ENCODE measurements at places on chromosomes 2 and 18. TPM values are rescaled to one million over a fixed set of nuclear protein-coding genes. Genes with fewer than 3 reads are reported as not detected.
A peak's percentile ranks its signal among the peaks of the same experiment; 100 is the strongest.

SLC19A3 gene
- total RNA-seq = 0.53 TPM

DNA sequence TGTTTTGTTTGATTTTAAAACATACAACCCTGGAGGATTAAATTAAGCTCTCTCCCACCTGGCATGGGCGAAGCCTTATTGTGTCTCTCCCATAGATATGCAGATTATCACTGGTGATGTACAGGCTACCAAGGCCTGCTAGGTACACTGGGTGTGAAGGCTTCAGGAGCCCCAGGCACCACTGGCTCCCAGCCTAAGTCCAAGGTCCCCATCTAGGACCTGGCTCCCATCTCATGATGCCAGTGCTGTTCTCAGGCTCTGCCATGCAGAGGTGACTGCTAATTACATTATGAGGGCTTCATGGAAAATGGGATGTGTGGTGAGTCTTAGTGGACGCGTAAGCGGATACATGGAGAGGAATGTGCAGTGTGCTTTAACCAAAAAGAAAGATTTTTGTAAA is 201.2 kb upstream of the KLHL29 start:
- DNase-seq = no peak
- H3K27me3 ChIP-seq = no peaks in the 10 kb centered on the region

DNA sequence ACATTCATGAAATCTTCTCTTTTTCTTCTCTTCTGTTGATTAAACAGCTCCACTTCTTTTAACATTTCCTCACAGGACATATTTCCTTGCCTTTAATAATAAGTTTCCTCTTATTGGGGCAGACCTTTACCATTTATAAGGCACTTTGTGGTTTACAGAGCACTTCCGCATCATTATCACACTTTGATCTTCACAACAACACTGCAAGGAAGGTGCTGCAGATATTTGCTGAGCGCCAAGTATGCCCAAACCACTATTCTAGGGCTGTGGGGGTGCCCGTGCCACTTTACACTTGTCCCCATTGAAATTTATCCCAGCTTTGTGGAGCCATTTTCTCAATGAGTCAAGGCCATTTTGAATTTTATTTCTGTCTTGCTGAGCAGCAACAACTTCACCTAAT is 246.6 kb downstream of the SS18 start:
- H3K4me3 ChIP-seq = no peak overlapping the region
- H3K4me1 ChIP-seq = no peaks in the 10 kb centered on the region
- no peaks in the 10 kb centered on the region for H3K36me3 ChIP-seq
- no peaks in the 10 kb centered on the region for H3K27me3 ChIP-seq
- no peak overlapping the region for H3K27ac ChIP-seq

DNA sequence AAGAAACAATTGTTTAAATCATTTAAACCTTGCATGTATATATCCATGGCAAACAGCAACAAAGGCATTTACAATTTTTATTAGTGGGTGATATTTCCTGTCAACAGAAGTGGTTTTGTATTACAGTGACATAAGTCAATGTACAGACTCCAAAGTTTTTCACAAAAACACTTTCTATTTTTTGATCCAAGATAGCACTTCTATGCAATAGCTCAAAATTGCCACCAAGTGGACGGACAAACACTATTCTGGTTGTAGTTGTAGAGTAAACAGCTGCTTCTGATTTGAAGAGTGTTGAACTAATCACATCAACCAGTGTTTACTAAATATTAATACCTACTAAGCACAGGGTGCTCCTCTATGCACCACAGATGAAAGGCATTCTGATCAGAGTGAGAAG is 421.4 kb downstream of the NCKAP5 start:
- no peak overlapping the region for H3K27ac ChIP-seq
- H3K4me1 ChIP-seq = no peaks in the 10 kb centered on the region
- no peaks in the 10 kb centered on the region for H3K27me3 ChIP-seq
- H3K36me3 ChIP-seq = no peaks in the 10 kb centered on the region
- H3K4me3 ChIP-seq = no peak overlapping the region
- DNase-seq = no peak

DNA sequence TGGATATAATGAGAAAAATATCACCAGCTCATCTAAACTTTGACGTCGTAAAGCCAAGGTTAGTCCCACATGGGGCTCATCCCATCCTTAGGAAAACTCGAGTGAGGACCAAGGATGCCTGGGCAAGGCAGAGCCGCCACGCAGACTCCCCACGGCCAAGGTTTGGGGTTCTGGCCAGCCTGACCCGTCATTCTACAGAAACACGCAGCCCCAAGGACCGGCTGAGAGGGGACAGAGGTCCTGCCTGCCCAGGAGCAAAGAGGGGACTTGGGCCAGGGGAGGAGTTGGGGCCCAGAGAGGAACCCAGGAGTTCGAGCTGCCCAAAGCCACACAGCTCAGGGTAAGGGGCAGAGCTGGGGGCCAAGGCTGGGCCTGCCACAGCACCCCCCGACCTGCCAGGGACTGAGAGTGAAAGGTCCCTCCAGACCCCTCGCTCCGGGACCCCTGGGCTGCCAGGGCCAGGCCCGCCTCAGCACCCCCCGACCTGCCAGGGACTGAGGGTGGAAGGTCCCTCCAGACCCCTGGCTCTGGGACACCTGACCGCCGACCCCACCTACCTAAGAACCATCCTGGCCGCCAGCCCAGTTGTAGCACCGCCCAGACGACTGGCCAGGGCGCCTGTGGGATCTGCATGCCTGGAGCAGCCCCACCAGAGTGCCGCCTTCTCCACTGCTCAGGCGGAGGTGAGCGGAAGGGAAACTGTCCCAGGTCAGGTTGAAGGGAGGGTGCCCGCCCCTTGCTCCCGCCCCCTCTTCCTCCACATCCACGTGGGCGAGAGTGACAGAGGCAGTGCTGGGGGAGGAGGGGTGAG is at the start of gene PDCD1:
PDCD1 (minus strand) TSS at position 689 of the 811 bp plus-strand sequence; CDS start at position 633, 56 bp downstream.
- H3K27me3 ChIP-seq = peaks cover 47% of the 10 kb centered on the region
- DNase-seq = no peak
- H3K27ac ChIP-seq = peak within 1 kb of the TSS; percentile 77
- H3K4me3 ChIP-seq = peak within 1 kb of the TSS; percentile 38
- H3K4me1 ChIP-seq = peaks cover 27% of the 10 kb centered on the region

GRCh38 chr2:204900910-204901309 is 355.6 kb downstream of the PARD3B start:
- H3K27me3 ChIP-seq = no peaks in the 10 kb centered on the region
- DNase-seq = no peak
- H3K4me3 ChIP-seq = no peak overlapping the region
- no peaks in the 10 kb centered on the region for H3K36me3 ChIP-seq

DNA sequence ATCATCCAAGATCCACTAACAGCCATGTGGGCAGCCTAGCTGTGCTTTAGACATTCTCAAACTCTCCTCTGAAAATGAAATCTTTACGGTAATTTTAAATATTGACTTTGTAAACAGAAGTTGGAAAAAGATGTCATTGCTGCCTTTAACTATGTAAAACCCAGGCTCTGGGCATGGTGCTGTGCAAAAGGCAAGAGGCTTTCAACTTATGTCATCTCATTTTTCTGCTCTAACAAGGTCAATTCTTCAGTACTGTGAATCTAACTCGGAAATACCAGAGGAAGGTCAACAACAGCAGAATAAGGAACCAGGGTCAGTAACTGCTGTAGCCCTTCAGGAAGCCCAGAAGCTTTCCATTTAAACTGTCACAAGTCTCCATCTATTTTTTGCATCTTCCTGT is 37.0 kb upstream of the MPP4 start:
- H3K27ac ChIP-seq = no peak overlapping the region
- no peaks in the 10 kb centered on the region for H3K27me3 ChIP-seq
- no peak for DNase-seq
- H3K36me3 ChIP-seq = no peaks in the 10 kb centered on the region

DNA sequence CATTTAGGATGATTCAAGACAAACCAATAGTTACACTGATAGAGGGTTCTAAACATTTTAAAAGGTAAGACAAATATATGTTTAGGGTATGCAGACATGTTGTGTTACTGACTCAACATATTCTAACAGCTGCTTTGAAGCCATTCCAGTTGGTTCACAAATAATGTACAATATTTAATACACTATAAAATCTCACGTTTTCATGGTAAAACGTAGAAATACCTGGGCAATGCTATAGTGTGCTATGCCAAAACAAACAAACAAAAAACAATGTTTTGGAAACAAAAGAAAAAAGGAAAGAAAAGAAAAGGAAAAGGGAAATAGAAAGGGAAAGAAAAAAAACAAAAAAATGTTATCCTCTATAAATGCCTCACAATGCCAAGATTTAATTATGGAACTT is 277.1 kb downstream of the TCF4 start:
- no peak overlapping the region for H3K4me3 ChIP-seq
- H3K36me3 ChIP-seq = no peaks in the 10 kb centered on the region
- DNase-seq = no peak
- no peak overlapping the region for H3K27ac ChIP-seq
- H3K4me1 ChIP-seq = no peaks in the 10 kb centered on the region

DNA sequence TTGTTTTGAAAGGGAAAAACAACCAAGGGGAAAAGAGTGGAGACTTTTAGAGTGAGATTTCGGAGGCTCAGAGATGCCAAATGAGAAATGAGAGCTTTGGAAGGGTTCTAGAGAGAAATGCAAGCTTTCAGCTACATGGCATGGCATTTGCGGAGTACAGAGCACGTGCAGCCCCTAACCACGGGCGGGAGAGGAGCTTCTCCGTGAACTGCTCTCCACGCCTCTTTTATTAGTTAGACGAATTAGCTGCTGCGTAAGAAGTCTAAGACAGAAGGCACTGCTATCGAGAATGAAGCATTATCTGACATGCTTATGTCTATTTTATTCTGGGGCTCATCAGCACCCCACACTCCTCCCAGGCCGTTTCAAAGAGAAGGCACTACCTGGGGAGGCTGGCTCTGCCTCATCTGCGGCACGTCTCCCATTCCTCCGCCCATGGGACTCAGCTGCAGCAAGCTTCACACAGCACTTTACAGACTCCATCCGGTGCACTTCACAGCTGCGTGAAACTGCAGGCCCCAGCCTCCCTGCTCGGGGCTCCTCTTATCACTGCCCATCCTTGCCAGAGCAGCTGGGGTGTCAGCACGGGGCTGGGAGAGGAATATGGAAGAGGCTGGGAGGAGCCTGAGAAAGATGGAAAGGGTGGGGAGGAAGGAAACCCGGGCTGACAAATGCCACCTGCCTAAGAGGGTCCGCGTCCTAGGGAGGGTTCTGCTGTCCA is 207.3 kb upstream of the APCDD1 start:
- H3K36me3 ChIP-seq = no peaks in the 10 kb centered on the region
- no peak overlapping the region for H3K4me3 ChIP-seq
- no peaks in the 10 kb centered on the region for H3K27me3 ChIP-seq
- no peak for DNase-seq
- peaks cover 43% of the 10 kb centered on the region for H3K4me1 ChIP-seq

- H3K27me3 ChIP-seq = no peaks in the 10 kb centered on the region
- H3K4me3 ChIP-seq = no peak overlapping the region
- H3K27ac ChIP-seq = no peak overlapping the region
- H3K36me3 ChIP-seq = no peaks in the 10 kb centered on the region
- peaks cover 15% of the 10 kb centered on the region for H3K4me1 ChIP-seq
These were observed 206.6 kb downstream of the NDUFA10 start for GRCh38 chr2:239818531-239819011.

DNA sequence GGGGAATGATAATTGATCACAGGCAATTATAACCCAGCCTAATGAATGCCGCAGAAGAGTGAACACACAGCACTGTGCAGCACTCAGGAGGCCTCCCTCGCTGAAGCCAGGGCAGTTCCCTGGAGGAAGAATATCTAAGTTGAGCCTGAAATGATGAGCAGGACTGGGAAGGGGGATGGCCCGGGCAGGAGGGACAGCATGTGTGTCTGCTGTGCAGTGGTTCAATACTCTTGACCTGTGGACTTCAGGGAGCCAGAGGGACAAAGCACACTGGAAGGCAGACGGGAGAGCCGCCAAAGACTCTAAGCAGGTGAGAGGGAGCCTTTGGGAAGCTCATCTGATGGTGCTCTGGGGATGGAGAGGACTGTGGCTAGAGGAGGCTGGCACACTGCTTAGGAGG is 62.6 kb downstream of the ARHGEF4 start:
- H3K27me3 ChIP-seq = no peaks in the 10 kb centered on the region
- H3K27ac ChIP-seq = no peak overlapping the region
- H3K36me3 ChIP-seq = no peaks in the 10 kb centered on the region
- no peak for DNase-seq

DNA sequence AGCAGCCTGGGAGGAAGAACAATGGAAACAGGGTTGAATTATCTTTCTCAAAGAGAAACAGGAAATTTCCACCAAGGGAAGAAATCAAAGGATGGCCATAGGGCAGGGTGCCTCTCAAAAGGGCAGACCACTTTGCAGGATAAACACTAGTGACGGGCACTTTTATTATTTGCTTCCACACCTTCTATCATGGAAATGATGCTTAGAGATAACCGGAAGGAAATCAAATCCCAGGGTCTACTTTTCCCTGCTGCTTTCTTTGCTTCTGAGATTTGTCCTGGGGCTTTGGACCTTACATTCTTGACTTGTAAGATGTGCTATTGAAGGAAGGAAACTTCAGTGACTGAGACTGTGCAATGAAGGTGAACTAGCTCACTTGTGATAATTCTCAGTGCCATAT is 1.1 kb upstream of the SCN9A start:
- peaks cover 30% of the 10 kb centered on the region for H3K27me3 ChIP-seq
- no peak for DNase-seq
- no peak overlapping the region for H3K4me3 ChIP-seq

DNA sequence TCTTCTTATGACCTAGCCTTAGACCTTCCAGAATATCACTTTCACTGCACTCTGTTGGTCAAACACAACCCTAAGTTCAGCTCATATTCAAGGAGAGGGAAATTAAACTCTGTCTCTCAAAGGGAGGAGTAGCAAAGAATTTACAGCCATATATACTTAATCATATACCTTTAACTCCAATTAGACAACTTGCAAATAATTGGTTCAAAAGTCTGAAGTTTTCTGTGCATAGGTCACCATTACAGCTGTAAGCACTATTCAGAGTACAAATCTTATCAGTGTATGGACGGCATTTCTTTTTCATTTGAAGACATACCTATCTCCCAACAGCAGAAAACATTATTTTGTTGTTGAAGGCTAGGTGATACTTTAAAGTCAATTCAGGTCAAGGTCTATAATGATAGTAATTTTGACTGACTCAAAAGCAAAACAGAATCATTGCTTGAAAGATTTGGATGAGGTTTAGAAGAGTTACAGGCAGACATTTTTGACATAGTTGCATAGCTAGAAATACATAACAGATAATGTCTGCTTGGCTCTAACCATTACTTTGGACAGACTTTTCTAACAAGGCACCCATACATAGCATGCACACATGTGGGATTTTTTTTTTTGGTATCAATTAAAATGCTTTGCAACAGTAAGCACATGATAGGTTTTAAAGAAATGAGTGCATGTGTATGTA is 131.5 kb downstream of the CPS1 start:
- no peak for DNase-seq
- H3K4me3 ChIP-seq = no peak overlapping the region
- no peaks in the 10 kb centered on the region for H3K36me3 ChIP-seq
- no peaks in the 10 kb centered on the region for H3K4me1 ChIP-seq

DNA sequence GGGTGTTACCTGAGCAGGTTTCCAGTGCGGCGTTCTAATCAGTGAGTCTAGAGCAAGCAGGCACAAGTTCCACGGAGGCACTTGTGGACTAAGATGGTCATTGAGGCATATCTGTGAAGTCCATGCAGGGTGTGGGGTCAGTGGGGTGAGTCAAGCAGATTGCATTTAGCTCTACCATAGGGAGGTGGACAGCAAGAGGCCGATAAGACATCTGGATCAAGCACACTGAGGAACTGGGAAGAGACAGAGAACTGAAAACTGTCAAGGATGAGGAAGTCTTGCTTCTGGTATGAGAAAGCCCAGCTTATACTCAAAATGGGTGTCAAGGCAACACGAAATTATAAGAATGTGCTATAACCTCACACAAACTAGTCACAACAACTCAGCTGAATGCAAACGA is 61.2 kb upstream of the SLC39A10 start:
- no peaks in the 10 kb centered on the region for H3K27me3 ChIP-seq
- H3K27ac ChIP-seq = no peak overlapping the region
- no peaks in the 10 kb centered on the region for H3K36me3 ChIP-seq
- no peak overlapping the region for H3K4me3 ChIP-seq
- DNase-seq = no peak

Measured in esophagus squamous epithelium (tissue), 5 donors.